ENCODE measurements at places on chromosomes 12 and 14.

- no peak for DNase-seq
These were observed 42.5 kb upstream of the PPP1CC start for GRCh38 chr12:110785240-110785639.

GRCh38 chr14:75280291-75280830, 1.7 kb downstream of the FOS start:
- no peak for DNase-seq

DNA sequence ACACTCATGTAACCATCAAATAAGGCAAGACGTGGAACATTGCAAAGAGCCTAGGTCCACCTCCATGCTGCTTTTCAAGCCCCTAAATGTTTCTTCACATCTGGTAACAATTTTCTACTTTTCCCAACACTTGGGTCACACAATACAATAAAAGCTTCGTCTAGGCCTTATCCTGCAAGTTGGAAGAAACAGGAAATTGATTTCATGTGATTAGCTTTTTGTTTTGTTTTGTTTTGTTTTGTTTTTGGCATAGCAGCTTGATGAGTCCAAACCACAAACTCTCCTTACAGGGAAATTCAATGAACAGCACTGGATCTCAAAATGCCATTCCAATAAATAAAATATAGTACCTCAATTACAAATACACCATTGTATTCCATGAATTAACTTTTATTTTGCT, 19.3 kb downstream of the TAS2R50 start:
- no peak for DNase-seq

DNA sequence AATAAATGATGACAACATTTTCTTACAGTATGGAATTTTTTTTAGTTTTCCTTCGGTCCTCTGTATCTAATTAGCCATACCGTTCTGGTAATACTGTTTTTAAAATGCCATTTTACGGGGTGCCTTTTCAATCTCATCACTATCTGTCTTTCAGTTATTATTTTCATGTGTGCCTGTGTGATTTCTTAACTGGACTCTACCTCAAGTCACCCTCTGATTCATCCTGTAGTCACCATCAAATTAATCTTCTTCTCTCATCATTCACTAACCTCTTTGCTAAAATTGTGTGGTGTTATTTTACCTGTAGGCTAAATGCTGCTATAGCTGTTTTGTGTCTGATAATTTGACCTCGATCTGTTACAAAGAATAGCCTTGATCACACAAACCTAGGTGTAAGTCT, 16.0 kb upstream of the CCT2 start:
- no peak for DNase-seq

DNA sequence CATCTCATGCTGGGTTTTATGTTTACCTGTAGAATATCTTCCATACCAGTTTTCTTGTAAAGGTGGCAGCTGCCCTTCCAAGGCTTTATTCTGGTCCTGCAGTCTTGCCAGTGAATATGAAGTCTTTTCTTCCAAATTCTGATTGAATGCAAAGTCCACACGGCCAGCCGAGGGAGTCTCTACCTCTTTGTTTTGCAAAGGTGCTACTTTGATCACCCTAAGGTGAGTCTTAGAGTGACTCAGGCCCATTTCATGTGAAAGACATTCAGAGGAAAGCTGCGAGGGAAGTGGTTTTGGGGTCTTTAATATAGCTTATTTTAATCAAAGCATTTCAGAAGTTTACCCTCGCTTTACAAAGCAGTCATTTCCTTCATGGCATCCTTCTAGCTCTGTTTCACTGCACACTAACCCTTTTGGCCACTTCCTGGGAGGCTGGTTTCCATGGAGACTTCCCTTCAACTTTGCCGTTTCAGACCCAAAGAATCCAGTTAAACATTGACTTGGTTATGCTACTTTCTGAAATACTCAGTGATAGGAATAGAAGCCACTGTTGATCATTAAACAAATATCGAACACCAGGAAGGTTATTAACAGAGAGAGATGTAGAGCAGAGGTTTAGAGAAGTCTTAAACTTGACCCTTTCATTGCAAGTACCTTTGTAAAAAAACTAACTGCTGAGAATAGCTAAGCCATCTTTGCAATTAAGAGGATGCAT, at the start of gene CCDC198:
TSS of gene CCDC198 (minus strand) at position 391 of the 715 bp plus-strand sequence. CDS start at position 249, 142 bp downstream.
- no peak for DNase-seq

DNA sequence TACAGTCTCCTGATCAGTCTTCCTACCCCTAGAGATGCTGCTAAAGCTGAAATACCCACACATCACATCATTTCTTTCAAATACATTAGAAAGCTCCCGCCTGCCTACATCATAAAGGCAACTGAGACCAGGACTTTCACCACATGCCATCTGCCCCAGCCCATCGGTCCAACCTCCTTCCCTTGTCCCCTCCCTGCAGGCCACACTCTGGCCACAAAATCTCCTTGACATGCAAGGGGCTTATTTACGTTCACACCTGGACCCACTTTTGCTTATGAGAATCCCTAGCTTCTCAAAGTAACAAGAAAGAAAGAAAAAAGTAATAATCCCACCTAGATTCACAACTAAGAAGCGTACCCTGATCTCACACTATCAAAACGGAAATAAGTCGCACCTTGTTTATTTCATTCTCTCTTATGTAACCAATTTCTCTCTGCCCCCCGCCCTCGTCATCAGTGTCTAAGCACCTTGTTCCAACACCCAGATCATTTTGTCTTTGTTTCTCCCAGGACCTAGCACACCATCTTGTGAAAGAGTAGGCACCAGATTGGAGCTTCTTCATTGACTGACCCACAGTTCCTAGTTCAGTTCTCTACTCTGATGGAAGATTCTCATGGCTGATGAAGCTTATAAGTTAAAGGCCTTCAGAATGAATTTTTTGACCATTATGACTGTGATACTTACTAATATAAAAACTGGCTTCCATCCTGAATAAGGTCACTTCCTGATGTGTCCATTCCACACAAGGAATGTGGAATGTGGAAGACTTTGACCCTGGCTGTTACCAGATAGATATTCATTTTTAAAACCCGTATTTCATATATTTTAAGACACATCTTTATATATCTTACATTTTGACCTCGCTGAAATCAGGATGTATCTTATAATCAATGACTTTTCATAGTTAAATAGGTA, 7.7 kb downstream of the WSB2 start:
- no peak for DNase-seq

DNA sequence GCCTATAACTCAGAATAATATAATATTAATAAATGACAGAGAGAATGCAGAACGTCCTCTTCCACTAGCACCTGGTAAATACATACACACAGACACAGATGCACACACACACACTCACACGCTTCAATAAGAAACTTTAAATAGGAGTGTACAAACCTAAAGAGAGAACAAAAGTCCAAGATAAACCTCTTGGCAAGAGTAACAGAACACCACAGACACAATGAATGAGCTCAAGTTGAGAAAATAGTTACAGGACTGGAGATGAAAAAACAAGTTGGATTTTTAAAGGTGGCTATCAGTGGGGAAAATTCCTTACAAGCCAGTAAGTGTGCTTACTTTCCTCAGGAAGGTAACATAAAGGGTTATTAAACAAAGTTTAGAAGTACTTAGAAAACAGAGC, 35.2 kb downstream of the CRY1 start:
- DNase-seq: no peak

DNA sequence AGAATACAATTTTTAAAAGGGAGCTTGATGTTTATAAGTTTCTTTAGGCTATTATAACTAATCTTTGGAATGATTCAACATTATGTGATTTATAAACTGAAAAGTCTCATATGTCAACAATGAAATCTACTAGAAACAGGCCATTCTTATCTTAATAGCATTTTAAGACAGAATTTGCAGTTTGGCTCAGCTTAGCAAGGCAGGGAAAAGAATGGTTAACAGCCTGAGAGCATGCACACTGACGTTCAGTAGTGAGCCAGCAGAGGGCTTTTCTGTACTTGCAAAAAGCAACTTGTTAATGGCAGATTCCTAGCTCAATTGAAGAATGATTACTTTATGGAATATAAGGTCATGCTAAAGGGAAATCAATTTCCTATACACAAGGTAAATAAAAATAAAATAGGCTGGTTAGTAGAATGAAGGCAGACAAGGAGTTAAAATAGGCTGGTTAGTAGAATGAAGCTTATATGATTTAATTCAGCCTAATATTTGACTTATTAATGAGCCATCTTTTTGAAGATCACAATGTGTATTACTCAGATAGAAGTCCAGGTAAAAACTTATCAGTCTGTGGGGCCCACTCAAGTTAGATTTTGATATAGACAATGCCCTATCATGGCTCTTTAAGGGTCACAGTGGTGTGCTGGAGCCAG, 95.9 kb downstream of the OTOGL start:
- no peak for DNase-seq

DNA sequence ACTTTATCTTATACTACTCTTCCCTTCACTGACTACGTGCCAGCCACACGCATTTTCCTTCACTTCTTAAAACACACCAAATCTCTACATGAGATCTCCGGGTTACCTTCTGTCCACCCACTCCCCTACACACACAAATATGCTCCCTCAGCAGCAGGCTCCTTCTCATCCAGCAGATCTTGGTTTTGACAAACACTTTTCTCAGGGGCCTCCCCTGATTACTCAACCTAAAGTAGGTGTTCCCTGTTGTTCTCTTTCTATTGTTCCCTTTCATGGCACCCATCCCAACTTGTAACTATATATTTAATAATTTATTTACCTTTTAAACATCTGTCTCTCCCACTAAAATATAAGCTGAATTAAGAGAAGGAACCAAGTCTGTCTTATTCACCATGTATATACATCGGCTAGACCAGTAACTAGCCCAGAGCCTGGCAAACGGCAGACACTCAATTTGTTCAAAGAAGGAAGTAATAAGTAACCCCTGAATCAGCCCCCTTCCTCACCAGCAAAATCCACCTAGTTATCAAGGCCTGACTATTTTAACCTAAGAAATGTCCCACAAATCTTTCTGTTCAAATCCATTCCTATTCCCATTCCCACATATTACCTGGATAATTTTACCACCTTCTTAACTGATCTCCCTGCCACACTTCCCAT, 2.7 kb downstream of the C2CD5 start:
- DNase-seq: no peak

DNA sequence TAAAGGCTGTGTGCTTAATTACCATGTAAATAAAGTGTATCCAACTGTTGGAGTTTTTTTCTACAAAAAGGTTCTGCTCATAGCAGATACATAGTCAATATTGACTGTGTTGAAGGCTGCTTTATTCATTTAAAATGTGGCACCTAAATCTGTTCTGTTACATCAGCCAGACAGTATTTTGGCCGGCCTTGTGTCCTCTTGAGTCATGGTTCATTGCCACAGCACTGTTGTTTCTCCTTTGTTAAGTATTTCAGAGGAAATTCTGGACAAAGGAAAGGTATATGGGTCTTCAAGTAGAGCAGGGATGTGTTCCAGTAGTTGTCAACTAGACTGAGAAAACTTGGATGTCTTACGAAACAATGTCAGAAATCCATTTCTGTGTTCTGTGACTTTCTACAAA, 95.5 kb downstream of the SLC38A6 start:
- no peak for DNase-seq

DNA sequence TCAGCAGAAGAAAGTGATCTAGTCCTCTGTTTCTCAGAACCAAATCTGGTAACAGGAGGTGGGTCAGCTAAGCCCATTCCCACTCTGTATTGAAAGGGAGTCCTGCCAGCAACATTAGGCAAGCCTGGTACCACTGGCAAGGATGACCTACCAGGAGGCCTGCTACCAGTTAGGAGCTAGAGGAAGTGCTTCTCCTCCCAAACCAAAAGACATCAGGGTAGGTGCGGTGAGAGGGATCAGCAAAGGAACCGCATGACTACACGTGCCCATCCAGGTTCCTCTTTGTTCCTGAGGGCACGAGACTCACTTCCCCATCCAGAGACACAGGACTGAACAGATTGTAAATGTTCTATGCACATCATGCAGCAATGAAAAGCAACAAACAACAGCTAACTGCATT, 2.8 kb downstream of the KLRC4 start:
- no peak for DNase-seq

- no peak for DNase-seq
These were observed 21.1 kb upstream of the PPP2R5E start for GRCh38 chr14:63564318-63564717.
